ENCODE measurements at places on chromosomes 2 and 18.
A peak's percentile ranks its signal among the peaks of the same experiment; 100 is the strongest.

- no peak for DNase-seq
These were observed 425.7 kb downstream of the LRATD1 start for GRCh38 chr2:15058015-15058720.

DNA sequence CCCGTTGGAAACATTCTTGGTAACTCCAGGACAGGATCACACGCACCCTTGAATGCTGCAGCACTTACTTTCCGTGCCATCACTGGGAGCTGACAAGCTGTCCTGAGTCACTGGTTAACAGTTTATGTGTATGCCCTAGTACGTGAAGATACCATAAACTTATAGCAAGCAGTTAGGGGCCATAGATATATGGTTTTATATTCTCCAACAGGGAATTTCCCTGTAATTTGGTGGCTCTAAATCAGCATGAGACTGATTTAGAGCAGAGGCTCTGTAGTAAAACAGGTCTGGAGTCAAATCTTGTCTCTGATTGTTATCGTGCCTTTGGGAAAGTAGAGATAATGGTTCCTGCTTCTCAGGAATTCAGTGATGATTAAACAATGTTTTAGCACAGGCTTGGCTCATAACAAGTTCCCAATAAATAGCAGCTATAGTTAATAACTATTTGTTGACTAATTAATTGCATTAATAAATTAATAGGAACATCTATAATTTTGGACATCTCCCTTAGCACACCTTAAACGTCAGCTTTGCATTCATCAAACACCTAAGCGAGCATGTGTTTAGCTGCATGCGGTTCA lies 215.2 kb downstream of the VAPA start:
- DNase-seq: no peak

DNA sequence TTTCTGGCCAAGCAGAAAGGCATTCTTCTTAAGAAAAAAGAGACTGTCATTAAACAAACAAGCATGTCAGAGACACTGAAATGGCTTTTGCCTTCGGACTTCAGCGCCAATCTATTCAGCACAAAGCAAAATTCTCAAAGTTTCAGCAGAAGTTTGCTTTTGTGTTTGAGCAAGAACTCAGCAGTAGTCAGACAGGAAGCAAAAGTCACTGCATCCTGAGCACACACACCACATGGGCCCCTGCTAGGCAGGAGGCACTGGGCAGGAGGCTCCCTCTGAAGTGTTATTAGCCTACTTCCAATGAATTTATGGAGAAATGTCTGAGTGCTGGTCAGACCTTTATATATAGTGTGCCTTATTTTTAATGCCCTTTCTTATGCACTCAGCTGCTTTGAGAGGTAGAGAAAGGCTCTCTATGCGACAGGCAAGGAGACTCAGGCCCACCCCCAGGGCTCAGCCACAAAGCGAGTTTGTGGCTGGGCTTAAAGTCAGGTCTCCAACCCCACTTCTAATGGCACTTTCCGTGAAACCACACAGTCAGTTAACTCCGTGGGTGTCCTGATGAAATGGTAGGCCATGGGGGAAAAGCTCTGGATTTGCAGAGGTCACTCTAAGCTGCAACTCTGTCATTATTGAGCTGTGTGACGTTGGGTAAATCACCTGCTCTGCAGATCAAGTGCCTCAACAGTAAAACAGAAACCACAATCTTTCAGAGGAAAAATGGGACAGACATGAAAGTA lies 161.0 kb upstream of the TMEM200C start:
- DNase-seq: no peak

DNA sequence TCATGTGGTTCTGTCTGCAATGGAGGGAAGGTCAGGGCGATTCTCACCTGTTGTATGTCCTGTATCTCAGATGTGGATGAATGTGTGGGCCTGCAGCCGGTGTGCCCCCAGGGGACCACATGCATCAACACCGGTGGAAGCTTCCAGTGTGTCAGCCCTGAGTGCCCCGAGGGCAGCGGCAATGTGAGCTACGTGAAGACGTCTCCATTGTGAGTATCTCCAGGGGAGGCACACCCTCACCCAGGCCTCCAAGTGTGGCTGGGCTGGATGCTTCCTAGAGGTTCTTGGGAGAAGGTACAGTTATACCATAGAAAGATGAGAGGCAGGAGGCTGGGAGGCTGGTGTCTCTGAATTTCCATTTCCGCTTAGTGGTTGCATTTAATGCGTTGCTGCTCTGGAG lies 46.9 kb downstream of the FBLN7 start:
- no peak for DNase-seq

DNA sequence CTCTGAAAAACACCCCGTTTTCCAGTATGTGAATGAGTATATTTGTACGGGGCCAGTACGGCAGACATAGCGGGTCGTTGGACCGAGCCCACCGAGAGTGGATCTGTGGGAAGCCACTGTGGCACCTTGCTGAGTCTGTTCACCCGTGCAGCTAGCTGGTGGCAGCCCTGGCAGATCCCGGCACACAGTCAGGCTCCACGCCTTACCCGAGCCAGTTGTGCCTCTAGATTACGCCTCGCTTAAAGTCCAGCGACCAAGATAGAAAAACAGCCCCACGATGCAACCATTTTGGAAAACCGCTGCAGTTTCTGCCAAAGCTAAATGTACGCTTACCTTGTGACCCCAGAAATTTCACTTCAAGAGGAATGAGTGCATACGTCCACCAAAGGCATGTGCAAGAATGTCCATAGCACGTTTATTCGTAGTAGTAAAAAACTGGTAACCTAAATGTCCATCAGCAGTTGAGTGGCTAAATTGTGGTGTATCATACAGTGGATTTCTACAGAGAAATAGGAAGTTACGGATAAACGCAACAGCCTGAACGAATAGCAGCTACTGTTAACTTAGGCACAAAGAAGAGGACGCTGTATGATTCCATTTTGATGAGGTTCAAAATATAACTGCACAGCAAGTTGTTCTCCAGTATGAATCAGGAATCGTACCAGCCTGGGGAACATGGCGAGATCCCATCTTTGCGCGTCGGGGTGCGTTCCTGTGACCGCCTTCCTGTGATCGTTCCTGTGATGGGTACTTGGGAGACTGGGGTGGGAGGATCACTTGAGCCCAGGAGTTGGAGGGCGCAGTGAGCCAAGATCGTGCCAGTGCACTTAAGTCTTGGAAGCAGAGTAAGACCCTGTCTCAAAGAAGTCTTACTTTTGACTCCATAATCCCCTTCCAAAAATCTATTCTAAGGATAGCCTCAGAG lies 688 bp upstream of the WDR33 start:
- no peak for DNase-seq

DNA sequence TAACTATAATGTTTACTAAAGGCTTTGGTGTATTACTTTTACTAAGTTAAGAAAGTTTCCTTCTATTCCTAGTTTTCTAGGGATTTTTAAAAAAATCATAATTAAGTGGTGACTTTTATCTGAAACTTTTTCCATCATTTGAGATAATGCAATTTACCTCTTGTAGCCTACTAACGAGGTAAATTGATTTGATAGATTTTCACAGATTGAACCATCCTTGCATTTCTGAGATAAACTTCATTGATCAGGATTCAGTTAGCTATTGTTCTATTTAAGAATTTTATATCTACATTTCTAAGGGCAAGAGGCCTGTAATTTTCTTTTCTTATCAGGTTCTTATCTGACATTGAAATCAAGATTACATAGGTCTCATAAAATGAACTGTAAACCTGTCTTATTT lies 178.1 kb downstream of the MIB1 start:
- no peak for DNase-seq

GRCh38 chr2:239293775-239294430 lies 106.9 kb downstream of the HDAC4 start:
- DNase-seq: peak; percentile 57

- DNase-seq: peak; percentile 2
These were observed 77.9 kb downstream of the DTNA start for GRCh38 chr18:34787931-34788532.

GRCh38 chr2:120769787-120770120 lies 34.1 kb downstream of the GLI2 start:
- no peak for DNase-seq

Data from activated CD4-positive, alpha-beta T cell treated with anti-CD3 and anti-CD28 coated beads, Interleukin-2, amount 50 U/mL, for 4 hours (primary cell).